ENCODE measurements at places on chromosomes 2 and 18.
A peak's percentile ranks its signal among the peaks of the same experiment; 100 is the strongest.

DNA sequence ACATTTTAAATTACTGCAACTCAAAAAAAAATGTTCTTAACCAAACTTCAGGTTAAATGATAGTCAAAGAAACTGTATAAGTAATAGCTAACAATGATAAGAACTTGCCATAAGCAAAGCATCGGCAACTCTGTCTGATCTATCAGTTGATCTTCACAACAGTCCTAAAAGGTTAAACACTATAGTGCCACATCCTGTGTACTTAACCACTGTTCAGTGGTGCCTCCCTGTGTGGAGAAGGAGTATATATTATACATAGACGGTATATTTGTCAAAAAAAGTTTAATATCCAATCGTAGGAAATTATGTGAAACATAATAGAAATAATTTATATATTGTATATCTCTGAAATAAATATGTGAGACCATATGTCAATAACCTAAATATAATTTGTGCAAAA, 13.0 kb downstream of the DTNA start:
- no peak for DNase-seq

- no peak for DNase-seq
Measured at GRCh38 chr2:179974761-179975160, 32.3 kb downstream of the CWC22 start.

DNA sequence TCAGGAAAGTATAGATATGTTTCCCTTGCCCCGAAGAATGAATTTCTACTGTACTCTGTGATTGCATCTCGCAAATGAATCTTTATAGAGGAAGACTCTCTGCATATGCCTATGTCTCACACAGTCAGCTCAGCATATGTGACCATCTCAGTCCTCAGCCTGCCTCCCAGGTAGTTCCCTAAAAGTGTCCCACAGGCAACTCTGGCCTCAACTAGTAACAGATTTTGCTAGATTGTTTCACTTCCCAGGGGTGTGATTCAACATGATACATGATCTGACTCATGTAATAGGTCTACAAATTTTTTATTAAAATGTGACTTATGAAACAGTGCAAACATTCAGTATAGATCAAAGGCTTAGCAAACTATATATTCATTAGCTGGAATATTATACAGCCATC, 296.6 kb upstream of the CRIM1 start:
- DNase-seq = no peak

DNA sequence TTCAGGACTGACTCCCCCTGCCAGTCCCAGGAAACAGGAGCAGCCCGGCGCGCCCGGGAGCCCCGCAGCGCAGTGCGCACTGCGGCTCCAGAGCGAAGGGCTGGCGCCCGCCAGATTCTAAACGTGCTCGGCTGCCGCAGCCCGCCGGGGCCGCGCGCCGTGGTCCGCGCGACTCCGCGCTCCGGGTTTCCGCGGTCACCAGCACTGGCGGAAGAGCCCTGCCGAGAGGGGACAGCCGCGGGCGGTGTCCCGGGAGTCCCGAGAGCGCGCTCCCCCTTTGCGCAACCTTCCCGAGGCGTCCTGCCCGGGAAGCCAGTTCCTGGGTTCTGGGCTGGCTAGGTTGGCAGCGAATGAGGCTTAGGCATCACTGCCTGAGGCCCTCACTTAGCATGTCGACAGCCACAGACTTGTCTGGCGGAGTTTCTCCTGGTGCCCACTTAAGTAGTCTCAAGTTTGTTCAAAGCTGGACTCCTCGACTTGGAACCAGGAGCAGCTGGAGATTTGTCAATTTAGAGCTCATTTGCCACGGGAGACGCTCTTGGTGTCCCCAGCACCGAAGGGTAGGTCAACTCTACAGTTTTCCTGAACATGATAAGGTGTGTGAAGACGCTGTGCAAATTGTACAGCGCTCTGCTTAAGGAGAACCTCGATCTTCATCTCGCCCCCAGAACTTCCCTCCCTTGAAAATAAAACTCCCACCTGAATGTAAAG, 1.5 kb upstream of the VSNL1 start:
- DNase-seq = peak; percentile 64

DNA sequence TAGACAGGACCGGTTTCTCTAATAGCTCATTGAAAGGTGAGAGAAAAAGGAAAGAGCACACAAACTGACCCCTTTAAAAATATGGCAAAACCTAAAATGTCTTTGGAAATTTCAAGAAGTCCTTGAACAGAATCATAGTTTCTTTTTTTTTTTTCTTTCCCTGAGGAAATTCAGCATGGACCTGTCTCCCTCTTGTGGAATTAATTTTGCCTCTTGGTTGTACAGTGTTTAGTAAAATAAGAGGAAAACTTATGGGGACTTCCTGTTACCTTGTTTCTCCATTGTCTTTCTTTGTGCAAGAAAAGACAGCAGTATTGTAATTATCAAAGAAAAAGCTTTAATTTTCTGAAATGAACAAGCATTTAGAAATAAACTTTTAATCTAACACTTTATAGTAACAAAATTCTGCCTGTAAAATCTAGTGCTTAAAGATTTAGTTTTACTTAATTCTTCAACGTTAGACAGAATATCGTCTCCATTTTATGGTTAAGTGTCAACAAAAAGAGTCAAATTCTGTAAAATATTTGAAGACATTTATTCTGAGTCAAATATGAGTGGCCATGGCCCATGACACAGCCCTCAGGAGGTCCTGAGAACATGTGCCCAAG, 176.3 kb upstream of the NABP1 start:
- no peak for DNase-seq

GRCh38 chr18:10523544-10523943, 2.3 kb upstream of the NAPG start:
- DNase-seq = no peak

- no peak for DNase-seq
Measured at GRCh38 chr2:46034535-46034934, 262.7 kb upstream of the EPAS1 start.

GRCh38 chr2:211329882-211330281, 773.5 kb downstream of the CPS1 start:
- no peak for DNase-seq

- DNase-seq = no peak
Measured at GRCh38 chr2:39266139-39266805, 22.5 kb upstream of the CDKL4 start.

- no peak for DNase-seq
Measured at GRCh38 chr18:58429442-58429841, 199.4 kb downstream of the ALPK2 start.

DNA sequence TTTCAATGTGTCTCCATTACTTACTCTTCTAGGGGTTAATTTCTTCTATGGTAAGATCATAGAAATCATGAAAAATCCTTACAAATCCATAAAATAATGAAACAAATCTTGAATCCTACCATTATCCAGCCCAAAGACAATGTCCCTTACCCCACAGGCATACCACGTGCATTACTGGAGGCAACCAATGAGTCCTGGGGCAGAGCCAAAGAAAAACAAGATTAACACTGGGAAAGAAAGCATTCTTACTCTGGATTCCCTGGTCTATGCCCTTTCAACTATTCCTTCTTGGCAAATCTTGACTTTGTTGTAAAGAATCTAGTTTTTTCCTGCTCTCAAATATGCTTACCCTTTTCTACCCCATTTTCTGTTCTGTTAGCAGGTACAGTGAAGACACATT, 3.1 kb upstream of the GALNT1 start:
- DNase-seq = no peak

GRCh38 chr2:191045141-191045540, 31.2 kb upstream of the STAT1 start:
- DNase-seq = no peak

- DNase-seq = no peak
Measured at GRCh38 chr2:172763079-172763478, 27.4 kb downstream of the RAPGEF4 start.

DNA sequence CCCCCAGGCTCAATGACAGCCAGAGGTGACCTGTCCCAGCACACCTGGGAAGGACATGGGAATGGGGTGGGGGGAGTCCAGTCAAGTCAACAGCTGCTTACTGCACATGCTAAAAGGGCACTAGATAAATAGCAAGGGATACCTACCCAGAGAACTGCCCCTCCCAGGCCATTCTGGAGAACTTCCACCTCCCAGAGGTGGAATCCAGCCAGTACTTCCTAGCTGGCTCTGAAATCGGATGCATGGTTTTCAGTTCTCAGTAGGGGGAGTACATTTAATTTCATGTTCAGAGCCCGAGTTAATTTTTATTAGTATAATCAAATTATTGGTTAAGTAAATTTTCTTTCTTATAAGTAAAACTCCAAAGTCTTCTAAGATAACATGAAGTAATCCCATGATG, 28.9 kb upstream of the ITGA6 start:
- no peak for DNase-seq

GRCh38 chr18:12921178-12921577, 26.6 kb upstream of the SEH1L start:
- no peak for DNase-seq

DNA sequence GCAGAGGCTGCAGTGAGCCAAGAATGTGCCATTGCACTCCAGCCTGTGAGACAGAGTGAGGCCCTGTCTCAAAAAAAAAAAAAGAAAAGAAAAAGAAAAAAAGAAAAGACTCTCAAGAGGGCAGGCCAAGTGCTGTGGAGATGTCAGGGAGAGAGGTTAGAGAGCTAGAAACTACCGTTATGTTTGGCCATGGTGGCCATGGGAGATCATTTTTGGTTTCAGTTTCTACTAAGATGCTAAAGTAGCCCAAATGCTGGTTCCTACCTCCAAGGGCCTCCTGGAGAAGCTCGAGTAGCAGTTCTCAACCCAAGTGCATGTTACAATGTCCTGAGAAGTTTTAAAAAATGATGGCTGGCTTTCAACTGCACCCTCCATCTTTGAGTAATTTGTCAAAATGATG, 47.4 kb upstream of the TCF4 start:
- no peak for DNase-seq

GRCh38 chr2:216562696-216563435, 64.2 kb downstream of the RPL37A start:
- no peak for DNase-seq

DNA sequence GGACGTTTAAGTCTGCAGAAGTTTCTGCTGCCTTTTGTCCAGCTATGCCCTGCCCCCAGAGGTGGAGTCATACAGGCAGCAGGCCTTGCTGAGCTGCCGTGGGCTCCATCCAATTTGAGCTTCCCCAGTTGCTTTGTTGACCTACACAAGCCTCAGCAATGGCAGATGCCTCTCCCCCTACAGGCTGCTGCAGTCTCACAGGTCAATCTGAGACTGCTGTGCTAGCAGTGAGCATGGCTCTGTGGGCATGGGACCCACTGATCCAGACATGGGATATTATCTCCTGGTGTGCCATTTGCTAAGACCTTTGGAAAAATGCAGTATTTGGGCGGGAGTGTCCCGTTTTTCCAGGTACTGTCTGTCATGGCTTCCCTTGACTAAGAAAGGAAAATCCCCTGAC, 726.0 kb downstream of the ERBB4 start:
- DNase-seq = no peak

DNA sequence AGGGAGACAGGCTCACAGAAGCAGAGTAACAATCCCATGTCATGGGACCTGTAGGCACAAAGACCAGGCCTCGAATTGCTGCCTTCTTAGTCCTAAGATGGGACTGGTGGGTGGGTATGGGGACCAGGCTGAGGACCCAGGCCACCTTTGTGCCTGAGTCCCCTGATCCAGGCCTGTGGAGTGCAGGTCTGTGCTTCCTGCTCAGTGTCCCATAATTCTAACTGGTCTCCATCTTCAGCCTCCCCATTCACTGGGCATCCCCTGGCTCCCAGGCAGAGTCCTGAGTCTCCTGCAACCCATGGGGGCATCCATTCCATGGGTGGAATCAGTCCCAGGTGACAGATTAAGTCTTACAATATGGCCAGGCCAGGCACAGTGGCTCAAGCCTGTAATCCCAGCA, 83.9 kb downstream of the SMAD7 start:
- no peak for DNase-seq

DNA sequence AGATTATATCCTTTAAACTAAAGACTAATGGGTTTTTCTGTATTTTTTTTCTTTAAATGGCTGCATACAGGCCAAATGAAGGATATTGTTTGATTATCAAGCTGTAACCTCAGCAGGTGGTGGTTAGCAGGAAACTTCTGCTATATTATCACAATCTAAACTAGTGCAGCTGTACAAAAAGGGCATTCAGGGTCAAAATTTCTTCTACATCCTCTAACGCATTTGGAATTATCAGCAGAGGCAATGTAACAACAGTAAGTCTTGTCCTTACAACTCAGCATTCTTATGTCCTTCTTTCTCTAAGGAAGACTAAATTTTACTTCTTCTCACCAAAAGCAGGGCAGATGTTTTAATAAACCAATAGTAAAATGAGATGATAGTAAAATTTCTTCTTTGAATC, 135.8 kb upstream of the FN1 start:
- DNase-seq = no peak

GRCh38 chr2:40371525-40372282, 80.2 kb downstream of the SLC8A1 start:
- no peak for DNase-seq

DNA sequence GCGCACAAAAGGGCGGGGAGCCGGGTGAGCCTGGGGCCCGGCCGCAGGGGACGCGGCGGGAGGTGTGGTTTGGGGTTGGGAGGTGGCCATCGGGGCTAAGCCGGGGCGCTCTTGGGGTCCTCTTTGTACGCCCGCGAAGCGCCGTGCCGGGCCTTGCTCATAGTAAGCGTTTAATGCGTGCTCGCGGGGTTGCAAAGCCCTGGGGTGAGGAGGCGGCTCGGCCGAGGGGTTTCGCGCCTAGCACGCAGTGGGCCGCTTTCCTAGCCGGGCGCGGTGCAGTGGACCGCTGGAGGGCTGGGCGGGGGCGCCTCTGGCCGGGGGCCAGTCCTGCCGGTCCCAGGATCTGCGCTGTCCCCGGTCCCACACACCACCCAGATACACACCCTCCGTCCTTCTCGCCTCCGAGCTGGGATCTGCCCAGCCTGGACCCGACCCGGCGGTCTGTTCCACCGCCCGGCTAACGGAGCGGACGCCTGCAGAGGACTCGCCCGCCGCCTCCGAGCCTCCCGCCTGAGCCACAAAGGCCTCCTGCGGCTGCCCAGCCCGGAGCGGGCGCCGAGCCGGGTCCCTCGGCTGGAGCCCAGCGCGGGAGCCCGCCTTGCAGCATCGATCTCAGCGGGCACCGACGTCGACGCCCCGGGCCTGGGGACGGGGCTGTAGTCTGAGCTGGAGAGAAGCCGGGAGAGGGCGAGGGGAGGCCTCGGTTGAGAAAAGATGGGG, 564 bp downstream of the DPYSL5 start:
- peak; percentile 44 for DNase-seq

DNA sequence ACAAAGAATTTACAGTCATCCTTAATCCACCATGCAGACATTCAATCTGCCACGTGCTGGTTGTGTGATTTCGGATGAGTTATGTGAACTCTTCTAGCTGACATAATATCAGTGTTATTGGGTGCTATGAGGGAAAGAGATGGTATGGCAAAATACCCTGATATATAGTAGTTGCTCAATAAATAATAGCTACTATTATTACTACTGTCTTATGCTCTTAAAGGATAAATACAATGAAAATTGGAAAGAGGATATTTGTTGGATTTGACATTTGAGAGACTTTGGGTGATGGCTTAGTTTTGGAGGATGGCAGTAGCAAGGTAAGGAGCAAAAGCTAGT, 86.5 kb downstream of the MYO3B start:
- DNase-seq = no peak

DNA sequence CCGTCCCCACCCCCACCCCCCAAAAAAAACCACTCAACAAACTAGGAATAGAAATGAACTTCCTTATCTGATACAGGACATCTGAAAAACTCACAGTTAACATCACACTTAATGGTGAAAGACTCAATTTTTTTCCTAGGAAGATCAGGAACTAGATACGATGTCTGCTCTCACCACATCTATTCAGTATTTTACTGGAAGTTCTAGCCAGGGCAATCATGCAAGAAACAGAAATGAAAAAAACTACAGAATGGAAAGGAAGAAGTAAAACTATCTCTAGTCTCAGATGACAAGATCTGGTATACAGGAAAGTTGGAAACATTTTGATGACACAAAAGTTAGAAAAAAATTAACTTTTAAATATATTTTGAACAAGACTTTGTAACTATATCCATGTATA, 114.4 kb upstream of the FZD5 start:
- no peak for DNase-seq

All from neural crest cell (in vitro differentiated cells).